WTC11 (cell line): ENCODE measurements at places on chromosomes 6 and 20.

DNA sequence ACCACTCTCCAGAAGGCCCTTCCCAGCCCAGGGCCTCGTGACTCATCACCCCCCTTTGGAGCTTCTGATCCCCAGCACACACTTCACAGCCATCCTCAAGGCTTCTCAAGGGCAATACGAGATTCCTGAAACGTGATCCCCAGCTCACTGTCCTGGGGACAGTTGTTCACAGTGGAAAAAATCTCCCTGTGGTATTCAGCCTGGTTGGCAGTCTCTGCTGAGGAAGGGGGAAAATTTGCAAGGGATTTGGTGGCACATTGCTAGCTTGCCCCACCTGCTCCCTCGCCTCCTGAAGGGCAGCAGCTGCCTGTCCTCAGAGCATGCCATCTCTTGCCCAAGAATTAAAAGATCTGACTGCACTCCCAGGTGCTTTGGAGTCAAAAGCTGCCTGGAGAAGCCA is 20.7 kb upstream of the PKHD1 start:
- no peaks in the 10 kb centered on the region for H3K36me3 ChIP-seq
- H3K27me3 ChIP-seq = no peaks in the 10 kb centered on the region; the same call in 1 of the 2 replicates
- H3K4me3 ChIP-seq = no peak overlapping the region
- H3K27ac ChIP-seq = no peak overlapping the region
- no peak for DNase-seq
- peaks cover 19% of the 10 kb centered on the region for H3K4me1 ChIP-seq

DNA sequence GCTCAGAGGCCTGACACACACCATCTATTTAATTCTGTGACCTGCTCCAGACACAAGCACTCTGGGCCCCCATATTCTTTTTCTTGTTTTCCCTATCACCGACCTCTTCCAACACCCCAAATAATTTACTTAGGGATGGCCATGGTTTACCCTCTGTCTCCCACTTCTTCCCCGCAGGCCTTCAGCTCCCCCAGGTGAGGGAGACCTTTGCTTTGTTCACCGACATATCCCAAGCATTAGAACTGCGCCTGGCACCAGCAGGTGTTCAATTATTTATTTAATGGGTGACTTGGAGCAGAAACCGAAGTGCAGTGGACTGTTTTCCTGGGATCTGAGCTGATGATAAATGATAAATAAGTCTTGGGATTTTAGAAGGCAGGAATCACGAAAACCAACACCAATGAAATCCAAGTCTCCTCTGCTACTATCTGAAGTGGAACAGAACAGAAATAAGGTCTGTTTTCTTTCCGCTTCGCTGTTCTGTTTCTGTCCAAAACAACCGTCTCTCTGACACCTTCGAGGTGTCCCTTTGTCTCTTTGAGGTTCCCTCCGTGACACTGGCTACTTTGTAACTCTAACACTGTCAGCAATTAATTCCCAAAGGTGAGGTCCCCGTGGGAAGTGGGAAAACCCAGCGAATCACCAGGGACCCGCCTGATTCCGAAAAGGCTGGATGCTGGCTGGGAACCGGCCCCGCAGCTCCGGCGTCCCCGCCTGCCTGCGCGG is 1.1 kb upstream of the RIN2 start:
- no peaks in the 10 kb centered on the region for H3K36me3 ChIP-seq
- peak overlapping the region; percentile 92 for H3K4me3 ChIP-seq
- peaks cover 14% of the 10 kb centered on the region for H3K4me1 ChIP-seq
- H3K27ac ChIP-seq = no peak overlapping the region
- DNase-seq = no peak

DNA sequence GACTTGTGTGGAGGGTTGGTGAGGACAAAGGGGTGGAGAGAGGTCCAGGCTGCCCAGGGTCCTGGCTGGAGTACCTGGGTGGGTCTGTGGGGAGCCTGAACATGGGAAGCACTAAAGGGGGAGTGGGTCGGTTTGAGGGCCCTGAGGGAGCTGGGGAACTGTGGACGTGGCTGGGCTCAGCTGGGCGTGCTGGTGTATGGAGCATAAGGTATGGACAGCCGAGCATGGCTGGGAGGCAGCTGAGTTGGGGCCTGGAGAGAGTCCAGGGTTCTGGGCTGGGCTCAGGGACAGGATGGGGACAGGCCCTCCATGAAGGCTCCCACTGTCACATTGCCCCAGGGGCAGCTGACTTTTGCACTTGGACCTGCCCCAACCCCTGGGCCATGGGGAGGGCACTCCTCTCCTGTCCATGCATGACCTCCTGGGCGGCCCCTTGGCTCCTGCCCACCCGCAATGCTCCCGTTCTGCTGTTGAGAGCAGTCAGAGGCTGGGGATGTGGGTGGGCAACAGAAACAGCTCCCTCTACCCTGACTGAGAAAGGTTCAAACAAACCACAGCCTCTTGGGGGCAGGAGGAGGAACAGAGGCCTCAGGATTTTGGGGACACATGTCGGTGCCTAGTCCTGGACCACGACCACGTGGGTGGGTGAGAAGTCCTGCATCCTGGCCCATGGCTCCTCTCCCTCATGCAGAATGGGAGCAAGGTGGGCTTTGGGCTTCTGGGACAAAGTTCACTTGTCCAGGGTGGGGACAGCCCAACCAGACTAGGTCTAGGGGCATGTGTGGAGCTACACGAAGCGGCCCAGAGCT is 4.5 kb downstream of the C20orf204 start:
- H3K27me3 ChIP-seq = peaks cover 59% of the 10 kb centered on the region
- peaks cover 34% of the 10 kb centered on the region for H3K4me1 ChIP-seq

- no peak for DNase-seq
- no peaks in the 10 kb centered on the region for H3K4me1 ChIP-seq
- H3K4me3 ChIP-seq = no peak overlapping the region
- no peak overlapping the region for H3K27ac ChIP-seq
Observed at GRCh38 chr6:165566088-165566828, 96.8 kb downstream of the PDE10A start.

GRCh38 chr6:126039284-126039683 is 52.9 kb downstream of the TRMT11 start:
- H3K27me3 ChIP-seq = no peaks in the 10 kb centered on the region
- H3K4me1 ChIP-seq = peaks cover 7% of the 10 kb centered on the region
- no peak overlapping the region for H3K4me3 ChIP-seq
- H3K27ac ChIP-seq = no peak overlapping the region
- H3K36me3 ChIP-seq = peaks cover 43% of the 10 kb centered on the region

DNA sequence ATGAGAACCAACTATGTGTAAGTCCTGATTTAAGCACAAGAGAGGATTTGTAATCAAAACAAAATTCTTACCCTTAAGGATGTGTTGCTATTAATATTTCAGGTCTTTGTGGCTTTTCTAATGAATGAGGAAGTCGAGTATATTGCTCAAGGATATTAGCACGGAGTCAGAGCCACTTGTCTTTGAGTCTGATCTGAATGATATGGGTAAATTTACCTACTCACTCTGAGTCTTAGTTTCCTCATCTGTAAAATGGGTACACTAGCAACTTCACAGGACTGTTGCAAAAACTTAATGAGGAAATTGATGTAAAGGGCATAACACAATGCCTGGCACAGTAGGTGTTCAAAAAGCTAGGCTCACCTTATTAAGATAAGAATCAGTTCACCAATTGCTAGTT is 30.0 kb upstream of the QKI start:
- H3K27me3 ChIP-seq = no peaks in the 10 kb centered on the region
- H3K4me3 ChIP-seq = no peak overlapping the region
- no peak overlapping the region for H3K27ac ChIP-seq
- H3K36me3 ChIP-seq = peaks cover 7% of the 10 kb centered on the region; the same call in 1 of the 2 replicates

- peaks cover 59% of the 10 kb centered on the region for H3K36me3 ChIP-seq
- H3K4me3 ChIP-seq = peak overlapping the region; percentile 96
- no peaks in the 10 kb centered on the region; the same call in 1 of the 2 replicates for H3K27me3 ChIP-seq
- DNase-seq = no peak
- peak overlapping the region; percentile 93 for H3K27ac ChIP-seq
Observed at GRCh38 chr6:30613251-30614043, 3.6 kb downstream of the PPP1R10 start.

- H3K27me3 ChIP-seq = no peaks in the 10 kb centered on the region; the same call in 1 of the 2 replicates
- H3K4me3 ChIP-seq = no peak overlapping the region
- peaks cover 18% of the 10 kb centered on the region for H3K36me3 ChIP-seq
- peaks cover 3% of the 10 kb centered on the region; the same call in 1 of the 2 replicates for H3K4me1 ChIP-seq
Observed at GRCh38 chr6:167426084-167426483, 101.2 kb downstream of the TTLL2 start.

DNA sequence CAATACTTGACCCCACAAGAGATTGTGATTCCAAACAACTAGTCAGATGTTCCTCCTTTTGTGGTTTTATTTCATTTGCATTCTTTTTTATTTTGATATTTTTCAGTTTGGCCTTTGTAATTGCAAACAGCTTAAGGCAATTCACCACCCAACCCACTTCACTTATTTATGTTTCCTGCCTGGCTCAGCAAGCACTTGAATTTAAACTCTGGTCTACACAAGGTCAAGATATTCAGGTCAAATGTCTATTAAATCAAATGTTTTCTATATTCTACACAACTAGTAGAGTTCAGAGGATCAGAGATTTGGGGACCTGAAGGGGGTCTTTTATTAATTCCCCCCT is 100.1 kb downstream of the SGK1 start:
- 0 out of 2 replicates have a peak, but pooled peaks cover 3% of the 10 kb centered on the region for H3K4me1 ChIP-seq
- no peak for DNase-seq
- no peaks in the 10 kb centered on the region for H3K36me3 ChIP-seq
- no peaks in the 10 kb centered on the region for H3K27me3 ChIP-seq
- H3K4me3 ChIP-seq = no peak overlapping the region
- H3K27ac ChIP-seq = no peak overlapping the region

DNA sequence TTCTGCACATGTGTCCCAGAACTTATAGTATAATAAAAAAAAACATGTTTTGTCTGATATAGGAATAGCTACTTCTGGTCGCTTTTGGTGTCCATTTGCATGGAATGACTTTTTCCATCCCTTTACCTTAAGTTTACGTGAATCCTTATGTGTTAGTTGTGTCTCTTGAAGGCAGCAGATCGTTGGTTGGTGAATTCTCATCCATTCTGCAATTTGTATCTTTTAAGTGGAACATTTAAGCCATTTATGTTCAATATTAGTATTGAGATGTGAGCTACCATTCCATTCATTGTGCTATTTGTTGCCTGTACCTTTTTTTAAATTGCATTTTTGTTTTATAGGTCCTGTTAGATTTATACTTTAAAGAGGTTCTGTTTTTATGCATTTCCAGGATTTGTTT is 55.1 kb upstream of the PHIP start:
- H3K36me3 ChIP-seq = peaks cover 57% of the 10 kb centered on the region
- H3K4me3 ChIP-seq = no peak overlapping the region
- no peaks in the 10 kb centered on the region for H3K27me3 ChIP-seq
- H3K27ac ChIP-seq = no peak overlapping the region

- no peak overlapping the region for H3K4me3 ChIP-seq
- no peak for DNase-seq
- H3K27ac ChIP-seq = peak overlapping the region; percentile 92
Observed at GRCh38 chr20:35267092-35267491, 10.8 kb downstream of the MMP24OS start.

DNA sequence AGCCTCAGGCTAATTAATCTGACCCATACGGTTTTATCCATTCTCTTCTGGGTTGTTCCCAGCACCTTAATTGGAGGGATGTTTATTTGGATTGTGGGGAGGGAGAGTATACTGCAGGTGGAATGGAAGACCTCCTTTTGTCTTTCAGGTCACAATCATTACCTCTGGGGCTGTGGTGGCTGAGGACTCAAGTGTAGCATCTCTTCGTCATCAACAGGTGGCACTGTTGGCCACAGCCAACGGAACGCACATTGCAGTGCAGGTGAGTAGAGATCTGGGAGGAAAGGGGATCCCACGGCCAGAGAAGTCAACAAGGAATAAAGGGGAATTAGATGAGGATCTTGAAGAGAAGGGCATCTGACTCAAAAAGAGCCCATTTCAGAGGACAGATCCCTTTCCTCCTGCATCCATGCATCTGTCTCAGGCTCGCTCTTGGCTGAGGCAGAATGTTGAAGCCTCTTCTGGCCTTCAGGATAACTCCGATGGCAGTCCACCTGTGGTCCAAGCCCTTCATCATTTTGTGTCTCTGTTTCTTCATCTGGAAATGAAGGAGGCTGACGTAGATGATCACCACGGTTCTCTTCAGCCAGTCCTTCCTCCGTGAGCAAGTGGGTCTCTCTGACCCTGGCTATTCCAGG is 3.2 kb upstream of the DEF6 start:
- DNase-seq = peak; percentile 60
- H3K4me1 ChIP-seq = peaks cover 22% of the 10 kb centered on the region
- peaks cover 11% of the 10 kb centered on the region for H3K36me3 ChIP-seq

- peaks cover 11% of the 10 kb centered on the region for H3K4me1 ChIP-seq
- H3K27me3 ChIP-seq = peaks cover 25% of the 10 kb centered on the region
- no peak overlapping the region for H3K4me3 ChIP-seq
- H3K27ac ChIP-seq = no peak overlapping the region
Observed at GRCh38 chr20:1671891-1672669, 14.5 kb upstream of the SIRPG start.

- no peaks in the 10 kb centered on the region for H3K36me3 ChIP-seq
- peaks cover 12% of the 10 kb centered on the region for H3K4me1 ChIP-seq
- H3K4me3 ChIP-seq = no peak overlapping the region
- DNase-seq = no peak
- no peak overlapping the region for H3K27ac ChIP-seq
- H3K27me3 ChIP-seq = no peaks in the 10 kb centered on the region
Observed at GRCh38 chr6:53216301-53216700, 67.7 kb upstream of the GCM1 start.

DNA sequence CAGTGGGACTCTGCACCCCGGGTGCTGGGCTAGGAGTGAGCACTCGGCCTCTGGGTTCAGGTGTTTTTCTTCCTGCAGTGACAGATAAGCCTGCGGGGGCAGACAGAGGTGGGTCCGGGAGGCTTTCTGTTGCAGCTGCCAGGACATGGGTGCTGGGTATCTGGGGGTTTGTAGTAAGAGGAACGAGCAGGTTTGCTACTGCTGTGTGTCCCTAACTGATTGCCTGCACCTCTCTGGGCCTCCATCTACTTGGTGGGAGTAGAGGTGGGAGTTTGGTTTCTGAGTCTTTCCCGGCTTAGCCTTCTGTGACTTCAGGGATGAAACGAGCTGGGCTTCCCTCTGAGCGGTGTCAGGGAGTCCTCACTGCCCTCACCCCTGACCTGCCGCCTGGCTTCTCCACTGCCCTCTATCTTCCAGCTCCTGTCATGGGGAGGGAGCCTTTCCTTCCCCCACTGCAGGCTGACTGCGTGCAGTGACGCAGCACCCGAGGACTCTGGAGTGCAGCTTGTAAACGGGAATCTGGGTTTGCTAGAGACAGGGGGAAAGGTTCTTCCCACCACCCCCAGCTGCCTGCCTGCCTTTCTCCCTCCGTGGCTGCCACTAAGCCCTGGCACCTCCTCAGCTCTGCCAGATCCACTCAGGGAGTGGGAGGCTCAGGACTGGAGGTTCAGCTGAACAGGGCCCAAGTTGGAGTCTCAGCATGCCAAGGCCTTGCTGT is 6.7 kb downstream of the DLGAP4 start:
- 0 out of 2 replicates have a peak, but pooled peaks cover 2% of the 10 kb centered on the region for H3K4me1 ChIP-seq
- no peak overlapping the region for H3K27ac ChIP-seq
- peak; percentile 12 for DNase-seq
- no peaks in the 10 kb centered on the region for H3K36me3 ChIP-seq
- peaks cover 13% of the 10 kb centered on the region for H3K27me3 ChIP-seq
